ENCODE measurements at places on chromosomes 6 and 20.

GRCh38 chr6:20778459-20778858 lies 244.2 kb downstream of the CDKAL1 start:
- no peak for DNase-seq

DNA sequence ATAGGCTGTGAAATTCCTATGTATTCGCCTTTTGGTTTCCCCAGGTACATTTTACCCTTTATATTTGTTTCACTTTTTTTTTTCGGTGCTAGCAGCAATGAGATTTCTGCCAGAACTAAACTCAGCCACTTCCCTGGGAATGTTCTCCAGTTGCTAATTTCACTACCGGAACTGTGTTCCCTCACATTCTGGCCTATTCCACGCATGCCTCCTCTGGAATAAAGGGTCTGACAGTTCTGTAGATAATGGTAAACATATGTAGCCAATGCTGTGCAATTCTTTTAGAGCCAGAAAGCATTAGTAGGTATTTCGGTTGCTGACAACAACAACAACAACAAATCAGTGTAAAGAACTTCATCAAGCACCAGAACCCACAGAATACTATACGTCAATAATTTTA lies 96.1 kb upstream of the TBX18 start:
- no peak for DNase-seq

DNA sequence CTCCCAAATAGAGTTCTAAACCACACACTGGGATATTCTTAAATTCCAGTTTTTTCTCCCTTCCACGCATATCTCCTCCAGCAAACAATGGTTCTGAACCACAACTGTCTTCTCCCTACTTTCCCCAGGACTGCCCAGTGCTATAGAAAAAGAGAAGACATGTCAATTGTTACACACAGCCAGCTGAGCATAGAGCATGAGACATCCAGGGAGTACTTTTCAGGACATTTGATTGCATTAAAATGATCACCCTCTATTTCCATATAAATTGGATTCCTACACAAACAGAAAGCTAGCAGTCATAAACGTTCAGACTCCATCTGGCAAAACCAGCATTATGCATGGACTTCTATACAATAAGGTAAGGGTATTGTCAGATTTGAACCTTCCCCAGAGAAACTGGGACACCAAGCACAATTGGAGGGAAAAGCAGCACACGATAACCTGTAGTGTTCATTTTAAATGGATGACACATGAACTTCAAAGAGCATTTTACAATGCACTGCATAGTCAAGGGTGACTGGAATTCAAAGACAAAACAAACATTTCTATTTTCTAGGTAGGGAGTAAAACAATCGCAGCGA lies 93.1 kb upstream of the HEY2 start:
- no peak for DNase-seq

DNA sequence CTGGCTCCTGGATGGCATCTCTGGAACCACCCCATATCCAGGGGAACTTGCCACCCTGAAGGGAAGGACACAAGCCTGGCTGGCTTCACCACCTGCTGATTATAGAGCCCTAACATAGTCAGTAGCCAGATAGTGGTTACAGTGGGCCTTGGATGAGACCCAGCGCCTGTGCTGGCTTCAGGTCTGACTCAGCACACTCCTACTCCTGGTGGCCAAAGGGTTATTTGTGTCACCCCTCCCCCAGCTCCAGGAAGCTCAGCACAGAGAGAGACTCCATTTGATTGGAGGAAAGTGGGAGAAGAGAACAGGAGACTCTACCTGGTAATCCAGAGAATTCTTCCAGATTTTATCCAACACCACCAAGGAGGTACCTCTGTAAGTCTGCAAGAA lies 12.8 kb downstream of the SNX14 start:
- DNase-seq, result no peak

DNA sequence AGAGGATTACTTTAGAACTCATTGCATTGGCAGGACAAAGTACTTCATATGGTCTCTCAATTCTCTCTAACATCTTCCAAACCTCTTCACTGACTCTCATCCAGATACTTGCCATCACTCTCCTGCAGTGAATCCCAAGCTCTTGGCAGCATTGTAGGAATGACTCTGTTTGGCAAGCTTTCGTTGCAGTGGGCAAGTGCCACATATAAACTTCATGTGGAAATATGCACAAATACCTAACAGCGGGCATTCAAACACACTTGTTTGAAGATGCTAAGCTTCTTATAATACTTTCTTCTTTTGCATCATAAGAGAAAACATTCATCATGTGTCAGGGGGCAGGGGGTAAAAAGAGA lies 86.2 kb upstream of the F13A1 start:
- no peak for DNase-seq

- DNase-seq, result no peak
These were observed 555.6 kb downstream of the CD83 start for GRCh38 chr6:14673201-14673600.

- DNase-seq, result peak; percentile 90
These were observed 11.7 kb downstream of the SFT2D1 start for GRCh38 chr6:166330612-166331011.

DNA sequence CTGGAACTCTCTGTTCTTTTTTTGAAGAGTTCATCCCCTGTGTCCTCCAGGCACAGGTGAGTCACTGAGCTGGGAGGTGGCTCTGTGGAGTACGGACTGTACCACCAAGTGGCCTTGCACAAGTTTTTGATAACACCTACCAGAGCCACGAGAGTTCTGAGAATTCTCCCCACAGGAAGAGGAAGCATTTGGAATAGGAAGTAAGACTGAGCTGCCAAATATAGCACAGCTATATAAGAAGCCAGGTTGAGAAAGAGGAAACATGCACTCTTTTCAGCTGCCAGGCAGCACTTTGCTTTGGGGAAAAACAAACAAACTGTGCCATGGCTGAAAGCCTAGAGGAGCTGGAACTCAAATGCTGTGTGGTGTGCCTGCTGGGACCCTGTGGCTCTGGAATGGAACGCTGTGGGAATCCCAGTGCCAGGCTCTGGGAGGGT lies 70.8 kb upstream of the RIPOR2 start:
- no peak for DNase-seq

- DNase-seq, result no peak
These were observed 73.4 kb upstream of the NOX3 start for GRCh38 chr6:155528982-155529453.

DNA sequence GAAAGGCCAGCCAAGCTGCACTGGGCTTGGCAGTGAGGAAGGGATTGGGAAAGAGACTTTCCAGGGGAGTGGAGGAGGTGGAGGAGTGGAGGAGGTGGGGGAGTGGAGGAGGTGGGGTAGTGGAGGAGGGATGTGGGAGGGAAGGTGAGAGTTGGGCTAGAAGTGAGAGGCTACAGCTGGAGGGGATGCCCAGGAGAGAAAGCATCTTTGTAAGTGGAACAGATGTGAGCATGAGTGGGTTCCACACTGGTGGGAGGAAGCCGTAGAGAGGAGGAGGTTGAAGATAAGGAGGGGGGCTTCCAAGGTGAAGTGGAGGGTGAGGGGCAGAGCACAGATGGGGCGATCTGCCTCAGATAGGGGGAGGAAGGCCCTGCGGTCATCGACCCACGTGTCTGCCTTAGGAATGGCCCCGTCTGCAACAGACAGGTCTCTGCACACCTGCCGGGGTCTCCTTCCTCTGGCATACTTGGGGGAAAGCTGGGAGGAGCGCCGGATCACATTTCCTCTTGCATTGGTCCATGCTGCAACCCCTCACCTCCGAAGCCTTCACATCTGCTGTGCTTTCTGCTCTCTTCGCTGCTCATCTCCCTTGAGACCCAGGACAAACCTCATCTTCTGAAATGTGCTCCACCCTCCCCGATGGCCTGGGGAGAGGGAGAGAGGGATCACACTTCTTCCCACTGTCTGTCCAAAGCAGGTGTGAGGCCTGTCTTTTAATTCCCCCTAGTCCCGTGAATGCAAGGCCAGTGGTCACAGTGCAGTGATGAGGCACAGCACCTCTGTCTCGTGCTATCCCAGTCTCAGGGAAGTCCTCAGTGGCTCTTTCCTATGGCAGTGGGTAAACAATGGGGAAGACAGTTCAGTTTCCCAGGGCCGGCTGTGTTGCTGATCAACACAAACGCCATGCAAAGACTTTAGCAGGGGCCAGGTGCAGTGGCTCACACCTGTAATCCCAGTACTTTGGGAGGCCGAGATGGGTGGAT lies 48.6 kb upstream of the SNX9 start:
- no peak for DNase-seq

- DNase-seq, result no peak
These were observed 71.5 kb downstream of the LYRM2 start for GRCh38 chr6:89566930-89567629.

GRCh38 chr6:44481760-44482159 lies 94.3 kb downstream of the CDC5L start:
- DNase-seq, result no peak

DNA sequence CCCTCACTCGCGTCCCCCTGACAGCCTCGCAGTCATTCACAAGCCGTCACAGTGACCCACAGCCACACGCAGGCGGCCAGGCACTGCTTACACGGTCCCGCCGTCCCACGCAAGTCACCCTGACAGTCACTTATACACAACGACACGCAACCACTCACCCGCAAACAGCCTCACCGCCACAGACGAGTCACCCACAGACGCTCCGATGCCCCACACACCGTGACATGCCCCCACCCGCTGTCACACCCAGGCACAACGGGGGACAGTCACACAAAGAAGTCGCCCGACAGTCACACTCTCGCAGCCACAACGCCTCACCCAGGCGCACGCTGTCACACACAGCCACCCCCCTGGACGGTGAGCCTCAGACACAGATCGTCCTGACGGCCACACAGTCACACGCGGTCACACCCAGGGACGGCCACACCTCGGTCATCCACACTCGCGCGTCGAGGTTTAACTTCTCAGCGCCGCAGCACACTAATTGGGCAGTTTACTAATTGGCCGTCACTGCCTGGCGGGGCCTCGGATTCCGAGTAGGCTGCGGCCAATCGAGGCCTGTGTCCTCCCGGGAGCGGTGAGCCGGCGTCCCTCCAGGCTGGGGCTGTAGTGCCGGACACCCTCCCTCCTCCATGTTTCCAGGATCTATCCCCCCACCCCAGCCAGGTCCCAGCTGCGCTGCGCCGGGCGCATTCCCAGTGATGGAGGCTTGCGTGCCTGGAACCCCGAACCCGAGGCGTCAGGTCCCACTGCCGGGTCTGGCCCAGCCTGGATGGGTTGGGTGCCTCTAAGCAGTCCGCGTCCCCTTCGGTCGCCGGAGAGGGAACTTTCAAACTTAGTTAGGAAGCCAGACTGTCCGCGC lies 790 bp downstream of the TOX2 start:
- DNase-seq, result peak; percentile 63

- no peak for DNase-seq
These were observed 185.7 kb downstream of the BACH2 start for GRCh38 chr6:90110971-90111370.

GRCh38 chr20:63140514-63141433 lies 75.2 kb downstream of the YTHDF1 start:
- no peak for DNase-seq

- no peak for DNase-seq
These were observed 19.0 kb downstream of the ZBP1 start for GRCh38 chr20:57601211-57601570.

DNA sequence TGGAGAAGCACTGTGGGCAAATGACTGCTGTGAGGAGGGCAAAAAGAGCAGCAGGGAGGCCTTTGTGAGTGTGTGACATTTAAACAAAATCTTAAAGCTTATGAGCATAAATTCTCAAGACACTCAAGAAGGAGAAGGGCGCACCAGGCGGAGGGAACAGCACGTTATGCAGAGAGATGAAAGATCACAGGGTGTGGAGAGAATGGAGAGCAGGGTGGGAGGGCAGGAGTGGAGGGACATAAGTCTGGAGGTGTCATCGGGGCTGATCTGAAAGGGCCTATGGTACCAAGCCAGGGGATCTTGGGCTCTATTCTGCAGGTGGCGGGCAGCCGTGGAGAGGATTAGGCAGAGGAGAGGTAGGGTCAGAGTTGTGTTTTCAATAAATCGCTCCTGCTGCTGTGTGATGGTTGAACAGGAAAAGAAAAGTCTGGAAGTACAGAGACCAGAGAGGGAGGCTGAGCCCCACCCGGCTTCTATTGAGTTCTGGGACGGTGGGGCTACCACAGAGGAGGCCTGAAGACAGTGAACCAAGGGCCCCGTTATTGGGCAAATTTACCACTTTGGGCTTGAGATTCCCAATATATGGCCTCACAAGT lies 24.3 kb upstream of the DLGAP4 start:
- no peak for DNase-seq

- no peak for DNase-seq
These were observed 144.0 kb downstream of the THBS2 start for GRCh38 chr6:169109411-169110220.

- no peak for DNase-seq
These were observed 44.5 kb upstream of the VSX1 start for GRCh38 chr20:25126204-25127029.

DNA sequence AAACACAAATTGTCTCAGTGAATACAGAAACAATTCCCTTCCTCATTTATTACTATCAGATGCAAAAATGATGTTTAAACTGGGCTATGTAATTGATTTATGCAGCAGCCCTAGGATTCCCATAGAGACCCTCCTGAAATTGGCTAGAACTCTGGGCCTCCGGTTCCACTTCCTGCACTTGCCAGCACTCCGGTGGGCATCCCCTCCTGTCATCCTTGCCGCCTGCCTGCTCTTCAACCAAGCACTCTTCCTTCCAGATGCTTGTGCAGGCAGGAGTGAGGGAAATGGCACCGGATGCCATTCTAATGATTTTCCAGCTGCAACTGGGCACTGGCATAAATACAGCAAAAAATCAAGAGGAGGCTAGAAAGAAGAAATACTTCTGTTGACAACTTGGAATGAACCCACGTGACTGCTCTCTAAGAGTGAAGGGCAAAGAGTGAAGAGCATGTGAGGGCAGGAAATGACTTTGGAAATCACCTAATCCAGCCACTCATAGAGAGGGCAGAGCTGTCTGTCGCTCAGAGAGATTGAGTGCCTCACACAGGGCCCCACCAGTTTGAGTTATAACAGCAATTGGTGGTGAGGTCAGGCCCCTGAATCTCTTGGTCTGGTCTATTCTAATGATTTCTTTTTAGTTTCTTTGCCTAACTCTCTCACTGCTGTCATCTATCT lies 3.7 kb upstream of the NEDD9 start:
- DNase-seq, result no peak

DNA sequence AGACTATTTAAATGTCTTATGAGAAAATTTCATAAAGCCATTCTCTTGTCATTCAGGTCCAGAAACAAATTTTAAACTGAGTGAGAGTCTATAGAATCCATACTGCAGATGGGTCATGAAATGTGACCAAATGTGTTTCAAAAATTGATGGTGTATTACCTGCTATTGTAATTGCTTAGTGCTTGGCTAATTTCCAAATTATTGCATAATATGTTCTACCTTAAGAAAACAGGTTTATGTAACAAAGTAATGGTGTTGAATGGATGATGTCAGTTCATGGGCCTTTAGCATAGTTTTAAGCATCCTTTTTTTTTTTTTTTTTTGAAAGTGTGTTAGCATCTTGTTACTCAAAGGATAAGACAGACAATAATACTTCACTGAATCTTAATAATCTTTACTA lies 5.0 kb downstream of the MARCKS start:
- no peak for DNase-seq

DNA sequence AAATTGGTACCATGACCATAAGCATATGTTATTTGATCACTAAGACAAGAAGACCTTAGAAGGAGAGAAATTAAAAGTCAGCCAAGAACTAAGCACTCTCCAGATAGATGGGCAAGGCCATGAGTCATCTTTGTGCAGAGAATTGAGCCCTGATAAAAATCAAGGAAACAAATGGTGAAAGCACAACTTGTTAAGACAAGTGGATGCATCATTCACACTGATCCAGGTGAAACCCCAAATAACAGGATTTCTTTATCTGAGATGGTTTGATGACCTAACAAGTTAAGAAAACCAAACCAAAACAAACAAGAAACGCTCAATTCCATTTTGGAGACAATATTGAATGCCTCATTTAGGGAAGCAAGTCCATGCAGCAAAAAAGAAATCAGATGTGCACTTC lies 121.6 kb downstream of the ADAT2 start:
- DNase-seq, result no peak

- no peak for DNase-seq
These were observed 24.9 kb downstream of the COL21A1 start for GRCh38 chr6:56222499-56222898.
